ENCODE measurements at places on chromosomes 6 and 20.

- no peak for DNase-seq
These were observed 45.8 kb downstream of the ANKEF1 start for GRCh38 chr20:10080574-10080973.

GRCh38 chr20:49706630-49707091 lies 7.0 kb downstream of the B4GALT5 start:
- DNase-seq = no peak

DNA sequence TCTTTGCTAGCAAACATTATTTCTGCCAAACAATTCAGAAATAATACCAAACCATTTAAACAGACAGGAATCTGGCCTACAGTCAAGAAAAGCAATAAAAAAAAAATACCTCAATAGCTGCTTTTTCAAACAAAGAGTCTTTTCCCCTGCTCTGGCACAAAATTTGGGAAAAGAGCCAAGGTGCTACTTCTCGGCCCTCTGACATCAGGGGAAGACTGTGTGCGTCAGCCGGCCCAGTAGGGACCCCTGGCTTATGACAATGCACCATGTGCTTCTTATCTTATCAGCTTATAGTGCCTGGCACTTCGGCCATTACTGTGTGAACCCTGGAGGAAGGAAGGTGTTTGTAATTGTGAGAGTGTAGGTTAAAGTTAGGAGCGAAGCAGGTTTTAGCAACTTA lies 89.4 kb downstream of the PDE10A start:
- no peak for DNase-seq

GRCh38 chr20:56552911-56553629 lies 20.0 kb downstream of the FAM209B start:
- no peak for DNase-seq

DNA sequence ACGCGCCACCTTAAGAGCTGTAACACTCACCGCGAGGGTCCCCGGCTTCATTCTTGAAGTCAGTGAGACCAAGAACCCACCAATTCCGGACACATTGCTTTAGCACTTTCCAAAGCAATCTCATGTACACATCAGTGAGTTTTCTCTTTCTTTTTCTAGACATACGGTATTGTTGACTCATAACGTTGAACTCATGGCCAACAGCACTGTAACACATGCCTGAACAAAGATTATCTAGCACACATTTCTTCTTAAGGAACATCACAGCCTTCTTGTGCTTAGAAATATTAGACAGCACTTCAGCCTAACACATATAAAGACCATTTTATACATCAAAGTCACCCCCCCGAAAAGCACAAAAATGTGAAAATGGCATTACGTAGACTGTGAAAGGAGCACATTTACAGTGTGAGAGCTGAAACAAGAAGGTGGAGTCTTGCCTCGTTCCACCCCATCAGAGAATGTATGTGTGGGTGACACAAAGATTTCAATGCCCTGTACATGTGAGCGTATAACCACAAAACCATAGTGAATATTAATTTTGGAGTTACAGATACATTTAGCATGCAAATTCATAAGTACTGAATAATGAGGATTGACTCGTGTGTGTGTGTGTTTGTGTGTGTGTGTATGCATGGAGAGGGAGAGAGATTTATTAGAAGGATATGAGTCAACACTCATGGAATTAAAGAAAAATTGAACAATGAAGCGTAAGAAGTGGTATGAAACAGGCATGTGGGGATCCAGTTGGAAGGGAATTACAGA lies 134.1 kb downstream of the FAM83B start:
- DNase-seq = peak; percentile 42

DNA sequence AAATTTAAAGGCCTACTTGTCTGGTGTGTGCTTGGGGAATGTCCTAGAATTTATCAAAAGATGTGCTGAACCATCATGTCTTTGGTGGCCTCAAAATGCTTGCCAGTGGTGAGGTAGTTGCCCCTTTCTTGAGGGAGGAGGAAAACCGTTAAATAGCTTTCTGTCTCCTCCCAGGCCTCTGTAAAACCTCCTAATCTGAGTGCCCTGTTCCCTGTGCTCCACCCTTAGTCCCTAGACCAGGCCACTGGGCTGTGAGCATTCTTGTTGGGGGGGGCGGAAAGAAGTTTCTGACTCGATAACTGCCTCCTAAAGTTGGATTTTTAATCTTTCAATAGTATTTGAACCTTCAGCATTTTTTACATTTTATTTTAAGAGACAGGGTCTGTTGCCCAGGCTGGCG lies 23.1 kb downstream of the JARID2 start:
- no peak for DNase-seq

DNA sequence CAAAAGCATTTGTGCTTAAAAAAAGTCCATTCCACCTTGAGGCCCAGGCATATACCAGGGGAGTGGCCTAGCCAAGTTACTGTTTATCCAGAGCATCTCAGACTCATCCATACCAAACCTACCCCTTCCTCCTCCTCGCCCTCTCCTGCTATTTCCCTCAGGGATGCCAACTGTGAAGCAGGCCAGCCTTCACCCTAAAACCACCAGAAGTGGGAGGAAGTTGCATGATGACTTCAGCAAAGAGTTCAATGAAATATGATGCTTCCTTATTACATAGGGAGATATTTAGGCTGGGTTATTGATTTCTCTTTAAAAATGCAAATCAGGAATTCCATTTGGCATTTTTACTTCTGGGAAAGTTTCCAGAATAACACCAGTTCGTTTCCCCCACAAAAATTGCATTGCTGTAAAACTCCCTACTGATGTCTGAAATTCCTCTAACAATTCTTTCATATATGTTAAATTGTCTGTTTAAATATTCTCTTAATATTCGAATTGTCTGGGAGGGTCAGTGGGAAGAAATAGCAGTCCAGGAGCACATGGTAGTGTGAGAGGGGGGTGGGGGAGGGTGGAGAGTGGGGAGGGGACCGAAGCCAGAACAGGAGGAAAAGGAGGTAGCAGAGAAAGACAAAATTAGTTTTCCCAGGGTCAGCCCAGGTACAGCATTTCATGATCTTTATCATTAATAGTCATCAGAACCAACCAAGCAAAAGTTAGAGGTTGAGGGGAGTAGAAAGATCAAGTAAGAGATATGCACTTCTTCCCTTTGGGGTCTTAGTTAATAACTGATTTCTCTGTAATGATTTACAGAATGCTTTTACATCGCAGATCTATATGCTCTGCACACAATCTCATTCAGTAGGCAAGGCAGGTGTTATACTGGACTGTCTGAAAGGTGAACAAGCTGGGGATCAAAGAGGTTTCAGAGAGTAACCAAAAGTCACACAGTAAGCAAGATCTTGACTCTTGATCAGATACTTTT lies 1.7 kb upstream of the TCP11 start:
- no peak for DNase-seq

- no peak for DNase-seq
These were observed 573.1 kb upstream of the CHD6 start for GRCh38 chr20:42191140-42191860.

DNA sequence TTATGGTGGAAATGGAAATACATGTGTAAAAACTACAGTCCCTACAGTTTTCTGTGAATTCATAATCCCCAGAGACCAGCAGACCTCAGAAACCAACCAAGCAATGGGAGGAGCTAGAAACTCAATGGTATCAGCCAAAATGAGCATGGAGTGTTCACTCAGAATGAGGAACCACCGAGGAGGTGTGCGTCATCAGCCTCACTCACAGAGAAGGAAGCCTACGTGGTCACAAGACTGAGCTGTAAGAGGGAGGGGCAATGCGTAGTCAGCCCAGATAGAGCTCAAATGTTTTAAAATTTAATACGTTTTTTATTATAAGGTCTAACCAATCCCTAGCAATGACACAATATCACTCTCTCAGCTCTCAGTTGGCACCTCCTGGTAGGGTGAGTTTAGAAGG lies 17.4 kb downstream of the MYLK4 start:
- DNase-seq = no peak

- no peak for DNase-seq
These were observed 17.9 kb downstream of the DCDC2 start for GRCh38 chr6:24339932-24340331.

GRCh38 chr20:33917831-33918525 lies 75.7 kb upstream of the RALY start:
- DNase-seq = no peak

DNA sequence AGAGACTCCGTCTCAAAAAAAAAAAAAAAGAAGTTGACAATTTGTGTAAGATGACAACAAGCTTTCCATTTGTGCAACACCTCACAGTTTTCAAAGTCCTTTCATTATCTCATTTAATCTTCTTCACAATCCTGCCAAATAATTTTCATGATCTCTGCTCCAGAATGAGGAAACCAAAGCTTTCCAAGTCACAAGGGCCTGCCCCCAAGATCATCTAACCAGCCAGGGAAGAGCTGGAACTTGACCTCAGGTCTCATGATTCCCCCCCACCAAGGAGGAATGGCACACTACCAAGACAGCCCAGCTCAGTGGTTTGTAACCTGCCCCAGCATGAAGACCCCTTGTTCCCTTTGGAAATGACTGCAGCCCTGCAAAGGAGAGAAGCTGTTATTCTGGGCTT lies 74.0 kb upstream of the PIM1 start:
- DNase-seq = no peak

- DNase-seq = no peak
These were observed 97.3 kb downstream of the CAP2 start for GRCh38 chr6:17490724-17491123.

DNA sequence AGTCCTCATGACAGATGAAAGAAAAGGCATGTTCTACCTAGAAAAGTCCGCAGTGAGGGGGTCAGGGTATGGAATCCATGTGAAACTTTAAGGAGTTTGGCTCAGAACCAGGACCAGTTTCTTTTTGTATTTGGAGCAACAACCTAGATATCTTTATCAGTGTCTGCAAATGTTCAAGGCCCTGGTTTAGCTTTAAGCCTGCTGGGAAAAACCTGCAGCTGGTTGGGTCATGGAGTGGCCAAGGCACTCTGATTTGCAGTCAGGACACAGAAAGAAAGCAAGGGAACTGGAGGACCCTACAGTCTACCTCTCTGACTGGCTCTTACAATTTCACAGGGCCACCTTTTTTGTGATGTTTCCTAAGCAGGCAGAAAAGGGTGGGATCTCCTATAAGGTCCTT lies 33.7 kb downstream of the GSTA2 start:
- DNase-seq = no peak

- DNase-seq = no peak
These were observed 77.8 kb downstream of the BACH2 start for GRCh38 chr6:90218959-90219208.

DNA sequence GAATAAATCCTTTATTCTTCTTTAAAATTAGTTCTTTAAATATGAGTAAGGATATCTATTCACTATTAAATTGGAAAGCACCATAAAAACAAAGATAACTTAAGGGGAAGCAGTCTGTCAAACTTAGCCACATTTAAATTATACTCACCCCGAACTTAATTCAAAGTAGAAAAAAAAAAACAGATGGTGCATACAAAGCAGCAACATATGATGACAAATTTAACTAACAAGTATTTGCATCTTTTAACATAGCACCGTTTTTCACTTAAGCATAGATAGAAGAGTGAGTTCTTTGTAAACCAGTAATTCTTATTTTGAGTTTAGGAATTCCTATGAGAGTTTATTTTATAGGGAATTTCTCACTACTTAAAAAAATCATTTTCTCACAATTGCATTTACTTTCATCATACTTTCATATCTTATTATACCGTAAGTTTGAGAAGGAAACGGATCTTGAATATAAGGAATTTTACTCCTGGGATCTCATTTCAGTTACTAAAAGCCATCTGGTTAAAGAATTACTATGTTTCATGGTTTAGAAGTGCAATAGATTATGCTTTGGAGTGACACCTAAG lies 828.2 kb upstream of the MAP3K7 start:
- DNase-seq = no peak

GRCh38 chr6:101312652-101313051 lies 80.9 kb upstream of the GRIK2 start:
- no peak for DNase-seq

- no peak for DNase-seq
These were observed 210.6 kb upstream of the PLCB4 start for GRCh38 chr20:8858181-8858787.

GRCh38 chr6:53984163-53984562 lies 127.1 kb upstream of the MLIP start:
- DNase-seq = peak; percentile 80

- DNase-seq = no peak
These were observed 255.6 kb upstream of the TAB2 start for GRCh38 chr6:149061930-149062329.

GRCh38 chr6:25862199-25862598 lies 11.8 kb downstream of the SLC17A3 start:
- no peak for DNase-seq

GRCh38 chr20:17525650-17526049 lies 5.5 kb downstream of the BFSP1 start:
- no peak for DNase-seq

GRCh38 chr20:32336918-32337347 lies 21.2 kb upstream of the ASXL1 start:
- DNase-seq = no peak

- no peak for DNase-seq
These were observed 280.0 kb downstream of the ARHGAP18 start for GRCh38 chr6:129429956-129430355.

GRCh38 chr6:34855463-34855862 lies 32.4 kb downstream of the TAF11 start:
- DNase-seq = no peak

- DNase-seq = no peak
These were observed 146.4 kb downstream of the FNDC1 start for GRCh38 chr6:159315562-159315961.

GRCh38 chr6:149905911-149906371 lies 8.0 kb upstream of the RAET1E start:
- DNase-seq = no peak

DNA sequence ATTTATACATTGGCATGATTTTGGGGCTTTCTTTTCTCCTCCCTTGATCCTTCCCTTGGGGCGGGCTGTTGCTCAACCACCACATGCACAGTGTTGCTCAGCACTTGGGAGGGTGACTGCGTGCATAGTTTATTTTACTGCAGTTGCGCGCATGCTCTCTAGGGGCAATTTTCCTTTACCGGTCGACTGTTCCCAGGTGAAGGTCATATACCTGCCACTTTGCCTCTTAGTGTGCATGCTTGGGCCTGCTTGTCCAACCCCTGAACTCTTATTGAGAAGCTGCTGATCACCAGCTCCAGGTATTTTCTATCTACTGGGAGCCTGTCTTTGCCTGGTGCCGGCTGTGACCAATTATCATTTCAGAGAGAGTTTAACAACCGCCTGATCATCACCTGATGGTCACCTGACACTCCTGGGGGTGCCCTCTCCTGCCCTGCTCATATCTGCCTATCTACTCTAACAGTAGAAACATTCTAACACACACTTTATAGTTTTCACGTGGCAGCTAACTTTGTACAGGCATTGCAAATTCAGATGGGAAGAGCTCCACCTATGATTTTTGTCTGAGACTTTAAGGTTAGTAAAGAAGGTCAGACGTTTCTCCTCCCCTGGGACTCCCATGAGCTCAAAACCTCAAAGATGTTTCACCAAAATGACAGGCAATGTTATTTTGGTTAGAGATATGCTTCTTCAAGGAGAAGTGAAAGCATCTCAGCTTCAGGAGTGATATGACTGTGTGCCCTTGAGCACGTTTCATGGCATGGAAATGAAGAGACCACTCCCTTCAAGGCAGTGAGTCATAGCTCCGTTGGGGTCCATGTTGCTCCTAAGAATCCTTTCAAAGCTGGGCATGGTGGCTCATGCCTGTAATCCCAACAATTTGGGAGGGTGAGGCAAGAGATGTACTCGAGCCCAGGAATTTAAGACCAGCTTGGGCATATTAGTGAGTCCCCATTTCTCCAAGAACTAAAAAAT lies 227.5 kb upstream of the MYLIP start:
- no peak for DNase-seq

- peak; percentile 21 for DNase-seq
These were observed 105.8 kb upstream of the NOX3 start for GRCh38 chr6:155561257-155561965.

Data from HFF-Myc (cell line).